Ovary (tissue), 10 donors: ENCODE measurements at places on chromosomes 16 and 17. TPM values are rescaled to one million over a fixed set of nuclear protein-coding genes. Genes with fewer than 3 reads are reported as not detected.

DNA sequence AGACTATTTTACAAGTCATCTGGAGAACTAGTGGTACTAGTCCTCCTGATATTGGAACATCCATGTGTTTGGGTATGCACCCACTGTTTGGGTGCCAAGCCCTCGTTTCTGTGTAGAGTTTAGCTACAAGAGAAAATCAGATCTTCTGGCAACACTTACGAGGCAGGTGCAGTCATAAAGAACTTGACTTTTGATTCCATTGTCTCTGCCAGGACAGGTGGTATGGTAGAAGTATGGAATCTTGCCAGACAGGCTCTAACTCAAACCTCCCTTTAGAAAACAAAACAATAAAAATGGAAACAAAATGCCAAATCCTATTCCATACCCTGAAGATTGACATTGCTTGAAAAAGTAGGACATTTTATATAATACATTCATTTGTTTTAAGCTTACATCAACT is 16.0 kb downstream of the RNF43 start:
- no peak overlapping the region for H3K4me3 ChIP-seq
- DNase-seq, result no peak
- H3K36me3 ChIP-seq, result no peaks in the 10 kb centered on the region
- H3K27me3 ChIP-seq, result no peaks in the 10 kb centered on the region
- H3K4me1 ChIP-seq, result no peaks in the 10 kb centered on the region
- H3K27ac ChIP-seq, result no peak overlapping the region

GRCh38 chr16:28473714-28474265 is 1.7 kb upstream of the NPIPB7 start:
- DNase-seq, result no peak
- H3K27ac ChIP-seq, result no peak overlapping the region
- no peak overlapping the region for H3K4me3 ChIP-seq
- no peaks in the 10 kb centered on the region for H3K27me3 ChIP-seq
- H3K36me3 ChIP-seq, result no peaks in the 10 kb centered on the region
- no peaks in the 10 kb centered on the region for H3K4me1 ChIP-seq

Gene SLC9A5
- total RNA-seq, result 3.1 TPM

DNA sequence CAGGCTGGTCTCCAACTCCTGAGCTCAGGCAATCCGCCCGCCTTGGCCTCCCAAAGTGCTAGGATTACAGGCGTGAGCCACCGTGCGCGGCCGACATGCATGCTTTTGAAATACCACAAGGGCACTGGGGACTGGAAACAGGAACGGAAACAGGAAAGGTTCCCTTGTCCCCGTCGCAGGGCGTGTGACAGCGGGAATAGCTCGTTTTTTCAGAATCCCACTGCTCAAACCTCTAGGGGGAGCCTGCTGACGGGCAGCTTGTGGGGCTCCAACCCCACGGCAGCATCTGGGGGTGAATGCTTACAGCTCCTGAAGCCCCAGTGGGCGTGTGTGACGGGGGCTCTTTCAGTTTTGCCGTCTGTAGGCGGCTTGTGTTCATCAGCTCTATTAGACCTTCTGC is 18.8 kb upstream of the ASGR2 start:
- H3K36me3 ChIP-seq, result no peaks in the 10 kb centered on the region
- H3K27me3 ChIP-seq, result no peaks in the 10 kb centered on the region
- no peak overlapping the region for H3K4me3 ChIP-seq

Gene KRTAP3-1
- total RNA-seq, result not detected

GRCh38 chr17:40171750-40172149 is 5.5 kb upstream of the RAPGEFL1 start:
- no peaks in the 10 kb centered on the region for H3K4me1 ChIP-seq
- H3K4me3 ChIP-seq, result no peak overlapping the region
- H3K27me3 ChIP-seq, result no peaks in the 10 kb centered on the region
- DNase-seq, result no peak
- H3K36me3 ChIP-seq, result no peaks in the 10 kb centered on the region

GRCh38 chr16:67246756-67247191 is 507 bp downstream of the FHOD1 start:
- no peak for DNase-seq
- no peaks in the 10 kb centered on the region for H3K27me3 ChIP-seq
- peak overlapping the region; percentile 61 for H3K27ac ChIP-seq

GRCh38 chr17:72409405-72410002 is 288.7 kb downstream of the SOX9 start:
- no peaks in the 10 kb centered on the region for H3K36me3 ChIP-seq
- no peak for DNase-seq
- H3K4me1 ChIP-seq, result no peaks in the 10 kb centered on the region
- no peak overlapping the region for H3K4me3 ChIP-seq
- no peak overlapping the region for H3K27ac ChIP-seq
- no peaks in the 10 kb centered on the region for H3K27me3 ChIP-seq

GRCh38 chr17:39709998-39710964 is 10.4 kb downstream of the ERBB2 start:
- no peak overlapping the region for H3K4me3 ChIP-seq
- H3K27ac ChIP-seq, result no peak overlapping the region
- H3K36me3 ChIP-seq, result no peaks in the 10 kb centered on the region
- no peak for DNase-seq
- H3K4me1 ChIP-seq, result no peaks in the 10 kb centered on the region

Gene FOXO3B
- 10.7 TPM for total RNA-seq

GRCh38 chr17:50872710-50873424 is 6.7 kb upstream of the TOB1 start:
- H3K4me1 ChIP-seq, result no peaks in the 10 kb centered on the region
- no peak overlapping the region for H3K4me3 ChIP-seq

Gene HAS3
- 2.0 TPM for total RNA-seq

DNA sequence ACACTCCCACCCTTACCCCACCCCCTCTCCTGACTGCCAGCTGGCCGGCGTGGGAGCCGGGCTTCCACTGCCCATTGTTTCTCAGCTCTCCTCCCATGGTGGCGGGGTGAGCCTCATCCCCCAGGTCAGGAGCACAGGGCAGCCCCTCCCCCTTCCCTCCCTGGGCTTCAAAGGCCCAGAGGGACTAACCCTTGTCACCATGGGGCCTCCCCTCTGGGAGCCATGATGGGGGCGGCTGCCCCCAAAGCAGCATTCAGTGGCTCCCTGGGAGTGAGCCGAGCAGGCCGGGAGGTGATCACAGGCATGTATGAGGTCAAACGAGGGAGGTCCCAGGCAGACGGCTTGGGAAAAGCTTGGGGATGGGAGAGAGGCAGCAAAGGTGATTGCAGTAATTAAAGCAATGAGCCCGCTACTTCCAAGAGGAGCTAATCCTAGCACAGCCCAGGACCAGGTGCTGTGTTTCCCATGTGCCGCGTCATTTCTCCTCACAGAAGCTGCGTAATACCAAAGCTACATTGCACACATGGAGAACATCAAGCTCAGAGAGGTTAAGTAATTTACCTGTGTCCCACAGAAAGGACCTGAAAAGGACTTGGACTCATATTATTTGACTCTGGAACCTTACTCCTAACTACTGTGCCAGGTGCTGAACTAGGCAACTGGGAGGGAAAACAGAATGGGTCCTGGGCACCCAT is 24.5 kb downstream of the CDK5RAP3 start:
- no peak overlapping the region for H3K4me3 ChIP-seq
- no peaks in the 10 kb centered on the region for H3K27me3 ChIP-seq
- no peak for DNase-seq
- H3K36me3 ChIP-seq, result no peaks in the 10 kb centered on the region
- no peak overlapping the region for H3K27ac ChIP-seq

GRCh38 chr17:34665150-34665806 is 85.9 kb downstream of the TMEM132E start:
- DNase-seq, result no peak
- H3K4me1 ChIP-seq, result no peaks in the 10 kb centered on the region
- no peak overlapping the region for H3K27ac ChIP-seq
- H3K27me3 ChIP-seq, result no peaks in the 10 kb centered on the region
- H3K4me3 ChIP-seq, result no peak overlapping the region

Gene C16orf89
- not detected for total RNA-seq

GRCh38 chr16:57669476-57670162 is 1.5 kb downstream of the ADGRG3 start:
- no peak overlapping the region for H3K4me3 ChIP-seq
- H3K27ac ChIP-seq, result no peak overlapping the region
- H3K4me1 ChIP-seq, result no peaks in the 10 kb centered on the region
- no peak for DNase-seq

DNA sequence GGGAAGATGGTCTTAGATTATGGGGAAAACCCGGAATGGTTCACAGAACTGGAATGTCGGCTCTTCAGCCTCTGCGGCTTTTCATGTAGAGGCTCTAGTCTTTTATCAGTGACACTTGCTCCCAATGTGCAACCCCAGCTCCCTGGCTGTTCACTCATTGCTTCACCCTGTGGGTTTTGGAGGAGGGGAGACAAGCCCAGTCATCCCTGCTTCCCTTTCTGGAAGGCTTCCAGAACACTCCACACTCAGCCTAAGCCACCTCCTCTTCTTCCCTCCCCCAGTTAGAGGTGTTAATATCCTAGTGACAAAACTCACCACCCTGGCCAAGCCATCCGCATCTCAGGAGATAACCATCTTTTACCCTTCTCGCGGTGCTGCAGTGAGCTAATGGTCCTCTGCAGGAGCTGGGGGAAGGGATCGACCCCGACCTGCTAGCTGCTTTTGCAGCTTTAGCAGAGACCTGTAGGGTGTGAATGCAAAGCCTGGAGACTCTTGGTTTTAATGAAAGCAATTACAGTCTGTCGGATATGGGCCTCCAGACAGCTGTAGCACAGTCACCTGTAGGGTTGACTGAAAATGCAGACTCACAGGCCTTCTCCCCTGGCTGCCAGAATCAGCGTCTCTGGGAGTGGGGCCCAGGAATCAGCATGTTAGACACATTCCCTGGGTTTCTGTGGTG is 24.3 kb upstream of the LASP1NB start:
- H3K27ac ChIP-seq, result no peak overlapping the region
- H3K27me3 ChIP-seq, result no peaks in the 10 kb centered on the region
- DNase-seq, result no peak
- H3K36me3 ChIP-seq, result no peaks in the 10 kb centered on the region
- H3K4me1 ChIP-seq, result peaks cover 12% of the 10 kb centered on the region
- H3K4me3 ChIP-seq, result no peak overlapping the region

DNA sequence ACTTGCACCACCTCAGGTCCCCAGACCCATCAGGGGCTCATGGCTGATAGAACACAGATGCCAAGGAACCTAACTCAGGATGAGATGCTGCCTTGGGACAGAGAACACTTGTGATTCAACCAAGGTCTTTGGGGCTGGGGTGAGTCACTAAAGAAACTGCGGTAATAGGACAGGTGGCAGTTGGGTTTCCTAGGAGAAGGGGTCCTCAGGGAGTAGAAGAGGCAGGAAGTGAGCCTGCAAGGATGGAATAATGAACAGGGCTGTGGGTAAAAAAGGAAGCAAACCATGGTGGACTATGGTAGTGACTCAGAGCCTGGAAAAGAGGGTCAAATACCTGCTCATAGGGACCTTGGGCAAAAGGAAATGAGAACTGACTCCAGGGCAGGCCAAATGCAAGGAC is 6.5 kb upstream of the PNPO start:
- H3K4me3 ChIP-seq, result no peak overlapping the region
- DNase-seq, result no peak
- H3K4me1 ChIP-seq, result no peaks in the 10 kb centered on the region
- H3K27me3 ChIP-seq, result no peaks in the 10 kb centered on the region
- no peaks in the 10 kb centered on the region for H3K36me3 ChIP-seq
- H3K27ac ChIP-seq, result no peak overlapping the region

DNA sequence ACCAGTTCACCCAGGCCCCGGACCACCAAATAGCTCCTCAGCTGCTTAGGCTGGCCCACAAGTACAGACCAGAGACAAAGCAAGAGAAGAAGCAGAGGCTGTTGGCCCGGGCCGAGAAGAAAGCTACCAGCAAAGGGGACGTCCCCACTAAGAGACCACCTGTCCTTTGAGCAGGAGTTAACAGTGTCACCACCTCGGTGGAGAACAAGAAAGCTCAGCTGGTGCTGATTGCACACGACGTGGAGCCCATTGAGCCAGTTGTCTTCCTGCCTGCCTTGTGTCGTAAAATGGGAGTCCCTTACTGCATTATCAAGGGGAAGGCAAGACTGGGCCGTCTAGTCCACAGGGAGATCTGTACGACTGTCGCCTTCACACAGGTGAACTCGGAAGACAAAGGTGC is 15.4 kb downstream of the FOXF1 start:
- peaks cover 7% of the 10 kb centered on the region for H3K4me1 ChIP-seq
- H3K27me3 ChIP-seq, result no peaks in the 10 kb centered on the region
- H3K27ac ChIP-seq, result no peak overlapping the region
- no peaks in the 10 kb centered on the region for H3K36me3 ChIP-seq
- H3K4me3 ChIP-seq, result no peak overlapping the region
- DNase-seq, result peak; percentile 12
